ENCODE measurements at places on chromosomes 13 and 19. TPM values are rescaled to one million over a fixed set of nuclear protein-coding genes. Genes with fewer than 3 reads are reported as not detected.

DNA sequence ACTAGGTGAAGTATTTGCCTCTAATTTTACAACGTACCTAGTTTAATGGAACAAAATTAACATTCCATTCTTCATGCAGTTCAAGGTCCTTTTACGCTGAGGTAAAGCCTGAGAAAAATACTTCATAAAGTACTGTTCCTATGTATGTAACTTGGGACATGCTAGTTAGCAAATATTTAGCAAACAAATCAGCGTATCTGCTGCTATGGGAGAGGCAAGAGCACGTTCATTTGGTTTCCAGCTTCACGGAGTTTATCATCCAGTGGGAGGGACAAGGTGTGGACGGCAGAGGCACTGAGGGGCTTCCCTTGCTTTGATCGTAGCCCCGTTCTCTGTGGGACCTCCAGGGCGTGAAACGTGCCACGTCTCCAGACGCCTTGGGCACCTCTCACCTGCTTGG lies 248.8 kb downstream of the IRS2 start:
- DNase-seq, result no peak

ANGPTL8 gene
- polyA plus RNA-seq, result 0.96 TPM

DNA sequence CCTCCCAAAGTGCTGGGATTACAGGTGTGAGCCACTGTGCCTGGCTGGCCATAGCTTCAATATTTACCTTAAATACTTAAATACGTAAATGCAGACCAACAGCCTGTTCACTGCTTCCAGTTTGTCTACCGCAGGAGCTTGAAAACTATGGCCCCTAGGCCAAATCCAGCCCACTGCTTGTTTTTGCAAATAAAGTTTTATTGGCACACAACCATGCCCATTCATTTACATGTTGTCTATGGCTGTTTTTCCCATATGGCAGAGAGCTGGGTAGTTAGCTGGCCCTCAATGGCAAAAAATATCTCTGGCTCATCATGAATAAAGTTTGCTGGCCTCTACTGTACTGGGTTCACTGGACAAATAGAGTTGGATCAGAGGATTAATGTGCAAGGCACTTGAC lies 11.8 kb downstream of the PRR12 start:
- DNase-seq, result no peak

DNA sequence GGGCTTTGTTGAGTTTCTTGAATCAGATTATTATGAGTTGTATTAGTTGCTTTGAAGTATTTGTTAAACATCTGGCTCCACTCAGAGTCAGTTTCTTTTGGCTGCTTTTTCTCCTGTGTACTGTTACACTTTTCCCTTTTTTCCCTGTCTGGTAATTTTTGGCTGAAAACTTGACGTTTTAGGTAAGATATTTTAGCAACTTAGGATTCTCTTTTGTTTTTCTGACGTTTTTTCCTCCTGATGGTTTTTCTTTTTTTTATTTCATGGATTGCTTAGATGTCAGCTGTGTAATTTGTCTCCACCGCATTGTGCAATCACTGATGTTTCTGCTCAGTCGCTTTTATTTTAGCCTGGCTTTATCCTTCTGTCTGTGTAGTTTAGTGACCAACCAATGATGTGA lies 20.7 kb downstream of the RFC3 start:
- peak; percentile 7 for DNase-seq

ZNF320 gene
- polyA plus RNA-seq, result 45.3 TPM

SERPINE3 gene
- 0.14 TPM for polyA plus RNA-seq

CAMSAP3 gene
- polyA plus RNA-seq, result 28.6 TPM

DNA sequence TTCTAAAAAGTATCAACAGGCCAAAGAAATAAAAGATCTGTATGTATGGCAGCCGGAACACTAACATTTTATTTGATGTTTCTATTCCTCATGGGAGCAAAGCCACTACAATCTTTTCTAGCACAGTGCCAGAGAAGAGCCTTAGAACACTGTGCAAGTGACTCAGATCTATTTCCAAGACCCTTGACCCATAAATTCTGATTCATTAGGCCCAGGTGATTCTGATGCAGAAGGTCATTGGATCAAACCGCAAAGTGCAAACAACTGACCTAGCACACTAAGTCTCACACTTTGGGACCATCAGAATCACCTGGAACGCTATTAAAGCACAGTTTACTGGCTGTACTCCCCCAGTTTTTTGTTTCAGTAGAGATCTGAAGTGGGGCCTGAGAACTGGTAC lies 87.6 kb downstream of the MYCBP2 start:
- DNase-seq, result no peak

DNA sequence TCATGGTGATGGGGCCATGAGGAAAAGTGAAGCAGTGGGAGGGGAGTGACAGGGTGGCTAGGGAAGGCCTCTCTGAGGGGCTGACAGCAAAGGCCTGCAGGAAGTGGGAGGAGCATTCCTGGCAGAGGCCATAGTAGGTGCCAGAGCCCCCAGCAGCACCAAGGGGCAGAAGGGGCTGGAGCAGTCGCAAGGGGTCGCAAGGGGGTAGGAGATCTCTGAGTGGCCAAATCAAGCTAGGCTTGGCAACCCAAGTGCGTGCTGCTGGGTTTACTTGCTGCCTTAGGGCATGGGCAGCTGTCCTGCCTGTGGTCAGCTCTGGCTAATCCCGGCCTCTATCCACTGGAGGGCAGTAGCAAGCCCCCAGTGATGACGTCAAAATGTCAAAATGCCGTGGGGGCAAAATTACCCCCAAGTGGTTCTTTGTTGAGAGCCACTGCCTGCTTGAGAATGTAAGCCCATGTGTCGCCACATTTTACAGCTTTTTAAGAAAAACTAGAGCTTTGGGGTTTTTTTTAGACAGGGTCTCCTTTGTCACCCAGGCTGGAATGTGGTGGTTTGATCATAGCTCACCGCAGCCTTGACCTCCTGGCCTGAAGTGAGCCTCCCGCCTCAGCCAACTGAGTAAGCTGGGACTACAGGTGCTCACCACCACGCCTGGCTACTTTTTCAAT lies 11.8 kb downstream of the CCDC97 start:
- no peak for DNase-seq

DNA sequence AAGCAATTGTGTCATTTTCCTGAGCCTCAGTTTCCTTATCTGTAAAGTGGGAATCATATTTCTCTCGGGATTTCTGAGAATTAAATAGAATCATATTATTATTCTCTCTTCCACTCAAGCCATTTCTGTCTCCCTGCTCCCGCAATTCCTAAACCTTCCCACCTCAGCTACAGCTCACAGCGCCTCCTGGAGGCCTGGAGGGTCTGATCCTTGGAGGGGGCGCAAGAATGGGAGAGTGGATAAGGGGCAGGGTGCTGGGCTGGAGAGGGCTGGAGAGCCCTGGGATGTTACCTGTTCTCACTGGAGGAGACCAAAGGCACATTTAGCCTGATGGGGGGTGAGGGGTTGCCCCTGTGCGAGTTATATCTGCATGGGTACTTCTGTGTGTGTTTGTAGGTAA lies 31.1 kb upstream of the CYP2S1 start:
- DNase-seq, result no peak

GRCh38 chr13:50758796-50759195 lies 84.7 kb downstream of the DLEU7 start:
- DNase-seq, result no peak

SBSN gene
- polyA plus RNA-seq, result not detected

DNA sequence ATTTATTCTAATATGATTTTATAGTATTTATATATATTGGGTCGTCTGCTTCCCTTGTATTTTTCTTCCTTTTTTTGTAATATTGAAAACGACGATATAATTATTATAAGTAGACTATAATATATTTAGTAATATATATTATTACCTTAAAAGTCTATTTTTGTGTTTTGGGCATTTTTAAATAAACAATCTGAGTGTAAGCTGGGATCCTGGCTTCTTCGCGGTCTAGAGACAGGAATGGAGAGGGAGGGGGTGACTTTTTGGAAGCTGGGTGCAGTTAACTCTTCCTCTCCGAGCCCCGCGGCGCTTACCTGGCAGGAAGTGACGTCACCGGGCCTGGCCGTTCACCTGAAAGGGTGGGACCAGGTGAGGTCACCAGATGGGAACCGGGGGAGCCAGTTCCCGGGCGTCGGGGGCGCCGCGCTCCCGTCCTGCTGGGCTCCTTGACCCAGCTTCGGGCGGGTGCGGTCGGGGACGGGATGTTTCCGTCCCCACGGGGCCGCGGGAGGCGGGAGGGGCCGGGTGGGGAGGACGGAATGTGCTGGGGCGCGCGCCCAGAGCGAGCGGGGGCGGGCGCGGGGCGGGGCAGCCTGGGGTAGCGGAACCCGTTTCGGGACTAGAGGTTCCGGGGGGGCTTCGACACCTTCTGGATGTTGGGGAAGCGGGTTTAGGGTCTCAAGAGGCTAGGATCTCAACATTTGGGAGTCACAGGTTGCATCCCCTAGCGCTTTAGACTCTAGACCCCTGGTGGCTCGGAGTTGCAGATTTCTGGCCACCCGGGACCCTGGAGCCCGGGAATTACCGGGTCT lies 2.8 kb downstream of the ZFP36 start:
- peak; percentile 79 for DNase-seq

DNA sequence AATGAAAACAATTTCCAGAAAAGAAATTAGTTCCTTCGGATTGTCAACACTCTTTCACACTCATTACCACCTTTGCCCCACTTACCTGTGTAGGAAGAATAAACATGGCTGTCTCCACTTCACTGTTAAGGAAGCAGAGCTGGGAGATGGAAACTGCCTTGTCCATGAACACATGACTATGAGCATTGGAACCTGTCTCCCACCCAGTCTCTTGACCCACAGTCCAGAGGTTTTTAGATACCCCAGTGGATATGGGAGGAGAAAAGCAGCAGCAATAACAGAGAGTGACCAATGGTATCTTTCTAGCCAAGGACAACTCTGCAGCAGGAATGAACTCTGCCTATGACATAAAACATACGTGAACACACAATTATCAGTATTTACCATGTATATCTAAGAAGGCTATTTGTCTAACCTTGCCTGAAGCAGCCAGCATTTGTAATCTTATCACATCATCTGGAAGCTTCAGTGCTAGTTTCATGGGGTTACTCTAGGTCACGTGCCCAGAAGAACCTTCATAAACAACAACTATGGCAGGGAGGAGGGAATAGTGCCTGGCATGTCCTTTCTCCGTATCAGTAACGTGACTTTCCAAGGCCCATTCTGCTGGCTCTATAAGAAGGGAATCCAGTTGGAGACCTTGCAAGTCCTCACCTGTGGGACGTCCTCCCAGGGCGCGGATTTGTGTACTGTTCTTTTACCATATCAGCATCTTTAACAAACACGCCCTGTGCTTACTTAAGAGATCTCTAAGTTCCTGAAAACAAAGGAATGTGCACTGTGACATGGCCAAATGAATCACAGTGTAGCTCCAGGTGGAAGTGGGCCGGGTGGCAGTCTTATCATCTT lies 221.8 kb upstream of the UBL3 start:
- no peak for DNase-seq

DNA sequence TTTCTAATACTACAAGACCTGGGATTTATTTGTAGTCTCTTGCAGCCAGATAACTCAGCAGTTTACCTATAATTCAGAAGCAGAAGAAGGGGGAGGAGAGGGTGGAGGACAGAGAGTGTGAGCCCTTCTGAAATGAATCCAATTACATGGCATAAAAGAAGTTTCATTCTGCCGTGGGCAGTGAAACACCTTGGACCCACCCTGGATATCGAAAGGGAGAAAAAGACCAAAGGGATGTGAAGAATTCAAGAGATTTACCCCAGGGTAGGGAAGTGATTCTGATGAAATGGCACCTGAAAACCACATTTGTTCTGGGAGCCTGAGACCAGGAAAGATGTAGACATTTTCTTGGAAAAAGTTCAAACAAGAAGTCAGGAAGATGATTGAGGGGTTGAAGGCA lies 140.9 kb downstream of the NDFIP2 start:
- DNase-seq, result no peak

DNA sequence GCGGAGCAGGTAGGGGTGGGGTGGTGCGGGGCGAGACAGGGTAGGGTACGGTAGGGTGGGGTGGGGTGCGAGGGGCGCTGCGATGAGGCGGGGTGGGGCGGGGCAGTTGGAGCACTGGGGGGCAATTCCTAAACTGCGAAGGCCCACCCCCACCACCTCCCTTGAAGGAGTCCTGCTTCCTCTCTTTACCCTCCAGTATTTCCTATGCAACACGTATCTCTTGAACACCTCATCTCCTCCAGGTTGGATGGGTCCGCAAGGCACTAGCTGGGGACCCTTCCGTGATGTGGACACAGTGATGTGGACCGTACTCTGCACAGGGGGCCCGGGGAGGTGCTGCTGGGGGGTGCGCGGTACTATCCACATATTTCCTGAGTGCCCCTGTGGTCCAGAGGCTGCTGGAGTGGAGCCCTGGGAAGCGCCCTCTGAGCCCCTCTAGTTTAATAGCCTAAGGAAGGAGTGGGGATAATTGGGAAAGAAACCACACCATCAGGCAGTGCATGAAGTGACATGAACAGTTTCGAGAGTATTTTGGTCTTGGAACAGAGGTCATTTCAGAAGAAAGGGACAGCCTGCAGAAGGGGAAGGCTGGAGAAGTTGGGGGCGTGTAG lies 1.1 kb downstream of the IL17D start:
- DNase-seq, result no peak

DNA sequence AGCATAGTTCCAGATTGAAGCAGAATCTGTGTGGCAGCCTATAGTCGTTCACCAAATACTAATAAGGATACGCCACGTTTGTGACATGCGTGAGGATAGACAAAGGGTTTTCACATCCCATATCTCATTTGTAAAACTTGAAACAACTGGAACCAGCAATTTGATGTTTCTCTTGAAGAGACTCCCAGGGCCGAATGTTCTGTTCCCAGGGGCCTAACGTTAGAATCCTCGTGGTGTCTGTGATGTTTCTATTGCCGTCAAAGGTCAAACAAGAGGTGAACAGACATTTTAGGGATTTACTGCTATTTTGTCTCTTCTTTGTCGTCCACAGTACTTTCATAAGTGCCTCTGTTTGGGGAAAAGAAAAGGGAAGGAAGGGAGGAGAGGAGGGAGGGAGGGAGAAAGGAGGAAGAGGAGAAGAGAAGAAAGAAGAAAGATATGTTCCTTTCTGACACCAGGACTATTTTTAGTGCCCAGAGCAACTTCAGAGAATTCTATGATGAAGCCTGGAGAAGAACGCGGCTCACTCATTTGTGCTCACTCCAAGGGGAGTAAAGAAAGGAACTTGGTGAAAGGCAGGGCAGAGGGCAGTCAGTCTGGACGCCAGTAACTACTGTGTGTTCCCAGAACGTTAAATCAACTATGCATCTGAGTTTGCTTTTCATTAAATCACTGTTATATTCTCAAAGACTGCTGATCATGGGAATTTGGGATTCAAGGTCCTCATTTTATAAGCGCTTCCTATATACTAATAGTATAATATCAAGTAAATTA lies 154.5 kb downstream of the DCT start:
- no peak for DNase-seq

LTBP4 gene
- 273 TPM for polyA plus RNA-seq

- DNase-seq, result no peak
Measured at GRCh38 chr19:10209315-10209714, 14.6 kb upstream of the DNMT1 start.

DNA sequence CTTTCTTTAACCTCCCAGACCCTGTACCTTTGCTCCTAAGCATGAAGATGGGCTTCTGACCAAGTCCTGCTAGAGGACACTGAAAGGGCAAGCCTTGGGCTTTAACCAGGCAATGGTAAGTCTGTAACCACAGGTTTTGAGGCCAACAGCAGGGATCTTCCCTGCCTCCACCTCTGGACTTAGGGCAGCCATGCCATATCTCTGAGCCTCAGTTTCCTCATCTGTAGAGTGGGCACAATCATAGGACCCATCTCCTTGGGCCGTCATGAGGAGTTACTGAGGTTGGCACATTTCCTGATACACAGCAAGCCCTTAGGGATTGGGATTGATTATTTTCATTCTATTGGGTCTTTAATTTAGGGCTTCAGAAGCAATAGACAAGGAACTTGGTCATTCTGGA lies 14.7 kb downstream of the KLK1 start:
- no peak for DNase-seq

- DNase-seq, result no peak
Measured at GRCh38 chr13:61258185-61258584, 157.5 kb downstream of the PCDH20 start.

GRCh38 chr19:29528946-29529645 lies 3.3 kb downstream of the VSTM2B start:
- no peak for DNase-seq

All from renal pelvis (tissue), 12 donors.